ENCODE measurements at places on chromosomes 5 and 9. TPM values are rescaled to one million over a fixed set of nuclear protein-coding genes. Genes with fewer than 3 reads are reported as not detected.

LURAP1L gene
- 13.3 TPM for total RNA-seq

CARD9 gene
- 2.7 TPM for total RNA-seq

CNTFR gene
- 7.4 TPM for total RNA-seq

MCIDAS gene
- total RNA-seq = not detected

LCN9 gene
- 4.8 TPM for total RNA-seq

KIF24 gene
- 0.86 TPM for total RNA-seq

KLHL3 gene
- total RNA-seq = 11.8 TPM

BTNL8 gene
- total RNA-seq = not detected

CAPSL gene
- not detected for total RNA-seq

FAM120AOS gene
- total RNA-seq = 29.7 TPM

ZBTB5 gene
- total RNA-seq = 11.3 TPM

WNT8A gene
- total RNA-seq = not detected

GRCh38 chr5:80072103-80073073 is 37.2 kb downstream of the THBS4 start:
- DNase-seq = peak; percentile 7

DNA sequence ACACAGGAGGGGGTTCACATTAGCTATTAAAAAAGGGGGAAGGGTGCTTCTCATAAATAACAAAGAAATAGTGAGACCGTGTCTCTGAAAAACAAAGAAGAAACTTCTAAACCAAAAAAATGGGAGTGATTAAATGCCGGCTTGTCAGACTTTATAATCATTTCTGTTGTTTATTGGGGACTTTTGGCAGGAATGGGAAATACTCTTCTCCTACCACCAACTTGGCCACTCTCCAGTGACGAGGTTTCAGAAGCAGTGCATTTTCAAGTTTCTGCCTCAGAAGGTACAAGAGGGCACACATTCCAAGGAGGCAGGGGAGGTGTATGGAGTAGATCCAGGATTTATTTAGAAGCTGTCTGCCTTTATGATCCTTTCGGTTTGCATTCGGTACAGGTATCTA is 46.2 kb downstream of the LIX1 start:
- DNase-seq = peak; percentile 64

DNA sequence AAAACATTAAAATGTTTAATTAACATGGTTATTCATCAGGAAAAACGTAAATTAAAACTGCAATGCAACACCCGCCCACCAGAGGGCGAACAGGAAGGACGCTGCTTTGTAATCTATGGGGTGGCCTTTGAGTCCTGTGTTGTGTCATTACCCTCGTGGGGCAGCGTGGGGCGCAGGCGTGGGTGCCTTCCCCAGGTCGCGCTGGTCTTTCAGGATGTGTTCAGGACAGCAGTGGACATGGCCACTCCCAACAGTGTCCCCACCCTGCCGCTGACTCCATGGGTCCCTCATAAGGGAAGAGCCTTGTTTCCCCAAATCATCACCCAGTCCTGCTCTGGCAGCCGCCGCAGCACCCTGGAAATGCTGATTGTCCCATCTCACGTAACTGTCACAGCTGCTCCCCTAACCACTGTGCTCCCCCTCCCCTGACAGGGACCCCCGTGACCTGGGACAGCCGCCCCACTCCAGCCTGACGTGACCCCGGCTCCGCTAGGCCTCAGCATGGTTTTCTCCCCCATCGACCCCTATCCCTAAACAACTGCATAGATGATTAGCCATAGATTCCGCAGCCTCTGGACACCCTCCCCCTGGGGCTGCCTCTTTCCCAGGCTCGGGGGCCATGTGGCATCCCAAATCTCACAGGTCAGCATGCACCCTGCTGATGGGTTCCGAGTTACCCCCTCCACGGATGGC is 36.4 kb downstream of the GLT6D1 start:
- peak; percentile 2 for DNase-seq

DNA sequence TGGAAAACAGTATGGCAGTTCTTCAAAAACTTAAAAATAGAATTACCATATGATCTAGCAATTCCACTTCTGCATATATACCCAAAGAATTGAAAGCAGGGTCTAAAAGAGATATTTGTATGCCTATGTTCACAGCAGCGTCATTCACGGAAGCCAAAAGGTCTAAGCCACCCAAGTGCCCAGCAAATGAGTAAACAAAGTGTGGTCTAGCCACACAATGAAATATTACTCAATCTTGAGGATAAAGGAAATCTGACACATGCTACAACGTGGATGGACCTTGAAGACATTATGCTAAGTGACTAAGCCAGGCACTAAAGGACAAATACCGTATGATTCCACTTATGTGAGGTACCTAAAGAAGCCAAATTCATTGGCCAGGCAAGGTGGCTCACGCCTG is 11.1 kb upstream of the MED27 start:
- DNase-seq = peak; percentile 53

GRCh38 chr9:111282845-111283244 is 47.2 kb downstream of the OR2K2 start:
- DNase-seq = no peak

DNA sequence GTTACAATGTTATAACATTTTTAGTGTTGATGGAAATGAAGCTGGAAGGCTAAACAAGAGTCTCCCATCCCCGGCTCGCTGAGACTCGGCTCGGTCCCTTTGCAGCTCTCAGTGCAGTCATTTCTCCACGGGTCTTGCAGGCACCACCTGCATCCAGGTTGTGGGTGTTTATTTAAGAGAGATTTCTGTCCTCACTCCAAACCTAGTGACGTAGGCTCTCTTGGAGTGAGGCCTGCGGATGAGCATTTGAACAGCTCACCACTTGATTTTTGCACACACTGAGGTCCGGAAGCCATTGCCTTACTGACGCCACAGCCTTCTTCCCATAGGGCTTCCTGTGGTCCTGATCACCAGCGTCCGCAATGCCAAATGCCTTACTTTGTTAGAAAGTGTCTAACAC is 197.7 kb upstream of the OTULINL start:
- no peak for DNase-seq

DNA sequence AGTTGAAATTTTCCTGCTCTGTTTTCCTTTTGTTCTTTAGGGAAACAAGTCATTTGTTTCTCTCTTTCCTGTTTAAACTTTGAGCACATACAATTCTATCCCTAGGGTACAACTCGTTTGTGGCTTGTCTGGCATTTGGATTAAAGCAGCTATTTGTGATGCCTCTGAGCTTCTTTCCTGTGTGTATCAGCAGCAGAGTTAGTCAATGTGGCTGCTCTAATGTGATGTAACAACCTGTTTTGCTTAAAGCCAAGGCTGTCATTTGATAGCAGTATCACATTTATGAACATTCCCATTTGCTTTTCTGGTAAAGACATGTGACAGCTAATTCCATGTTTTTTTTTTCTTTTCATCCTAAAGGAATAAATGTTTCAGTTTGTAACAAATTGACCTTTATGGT is 314.3 kb upstream of the CHD1 start:
- DNase-seq = no peak

DNA sequence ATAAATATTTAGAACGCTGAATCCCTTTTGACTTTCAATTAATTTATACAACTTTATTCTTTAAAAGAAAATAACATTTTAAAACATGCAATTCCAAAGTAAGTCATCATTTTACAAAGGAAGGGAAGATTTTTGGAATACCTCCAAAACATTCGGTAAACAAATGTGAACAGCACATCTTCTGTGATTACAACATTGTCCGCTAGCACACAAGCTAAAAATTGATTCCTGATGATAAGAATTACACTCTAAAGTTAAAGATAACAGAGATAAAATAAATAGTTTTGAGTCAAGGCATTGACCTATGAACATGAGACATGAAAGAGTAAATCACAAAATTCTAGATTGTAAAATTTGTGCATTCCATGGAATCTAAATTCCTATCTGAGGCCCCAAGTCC is 56.2 kb upstream of the TRAF1 start:
- no peak for DNase-seq

GRCh38 chr5:160198146-160198545 is 31.2 kb upstream of the FABP6 start:
- DNase-seq = no peak

DNA sequence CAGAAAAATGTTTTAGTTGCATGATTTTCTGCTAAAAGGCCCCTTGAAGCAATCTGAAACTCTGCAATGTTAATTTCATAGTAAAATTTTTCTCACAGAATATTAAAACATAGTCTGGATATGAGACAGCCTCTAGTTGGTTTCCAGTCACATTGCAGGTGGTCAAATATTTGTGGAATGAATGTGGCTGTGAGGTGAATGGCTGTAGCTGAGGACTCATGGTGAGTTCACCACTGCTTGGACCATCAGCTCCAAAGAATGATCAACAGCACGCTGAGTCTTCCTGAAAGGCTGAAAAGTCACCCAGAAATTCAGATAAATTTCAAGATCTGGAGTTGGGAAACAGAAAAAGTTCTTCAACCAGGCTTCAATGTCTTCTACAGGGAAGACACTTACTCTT is 79.8 kb downstream of the MAT2B start:
- DNase-seq = peak; percentile 87

- no peak for DNase-seq
Measured at GRCh38 chr5:89353837-89354551, 471.0 kb upstream of the MEF2C start.

DNA sequence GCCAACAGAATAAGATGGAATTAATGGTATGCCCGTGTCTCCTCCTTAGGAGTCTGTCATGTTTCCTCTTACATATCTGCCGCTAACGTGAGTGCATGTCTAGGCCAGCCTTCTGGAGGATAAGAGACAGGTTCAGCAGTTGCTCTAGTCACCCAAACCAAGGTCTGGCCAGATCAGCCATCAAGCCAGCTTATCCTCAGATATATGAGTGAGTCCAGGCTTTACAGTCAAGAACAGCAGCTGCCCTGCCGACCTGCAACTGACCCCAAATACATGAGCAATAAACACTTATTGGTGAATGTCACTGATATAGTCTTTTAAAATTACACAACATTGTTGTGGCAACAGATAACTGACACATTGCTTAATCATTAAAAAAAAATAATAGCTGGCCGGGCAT is 123.5 kb downstream of the TSSK1B start:
- DNase-seq = no peak

GRCh38 chr5:8456846-8457186 is 587.9 kb downstream of the MTRR start:
- DNase-seq = no peak

DNA sequence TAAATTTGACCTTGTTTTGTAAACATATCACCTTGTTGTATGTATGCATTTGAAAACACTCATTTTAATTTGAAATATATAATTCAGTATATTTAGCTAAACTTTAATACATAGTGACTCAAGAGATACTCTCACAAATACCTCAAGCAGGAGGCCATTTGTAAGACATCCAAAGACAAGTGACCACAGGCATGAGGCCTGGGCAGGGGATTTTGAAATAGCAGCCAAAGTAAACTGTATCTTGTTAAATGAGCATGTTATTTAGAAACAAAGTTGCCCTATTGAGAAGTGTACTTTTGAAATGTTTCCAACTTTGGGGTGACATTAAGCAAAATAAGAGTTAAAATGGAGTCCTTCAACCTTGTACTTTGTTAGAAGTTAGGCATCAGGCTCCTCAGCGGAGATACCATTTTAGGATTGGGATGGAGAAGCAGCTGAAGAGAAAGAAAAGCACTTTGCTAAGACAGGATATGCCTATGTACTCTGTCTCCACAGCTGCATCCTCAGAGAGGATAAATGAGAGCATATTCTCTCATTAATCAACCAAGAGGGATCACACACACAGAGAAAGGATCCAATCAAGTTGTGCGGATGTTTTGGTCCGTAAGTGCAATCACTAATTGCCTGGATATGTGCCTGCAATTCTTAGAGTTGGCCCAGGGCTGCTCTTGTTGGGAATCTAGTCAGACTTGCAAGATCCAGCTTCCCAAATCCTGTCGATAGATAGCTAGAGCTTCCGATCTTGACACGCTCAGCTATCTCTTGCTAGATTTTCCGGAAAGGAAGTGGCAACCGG is 157.5 kb upstream of the HAPLN1 start:
- DNase-seq = peak; percentile 88

GRCh38 chr9:37668116-37668601 is 17.4 kb downstream of the FRMPD1 start:
- no peak for DNase-seq

GRCh38 chr5:100890461-100891008 is 12.5 kb downstream of the ST8SIA4 start:
- no peak for DNase-seq

DNA sequence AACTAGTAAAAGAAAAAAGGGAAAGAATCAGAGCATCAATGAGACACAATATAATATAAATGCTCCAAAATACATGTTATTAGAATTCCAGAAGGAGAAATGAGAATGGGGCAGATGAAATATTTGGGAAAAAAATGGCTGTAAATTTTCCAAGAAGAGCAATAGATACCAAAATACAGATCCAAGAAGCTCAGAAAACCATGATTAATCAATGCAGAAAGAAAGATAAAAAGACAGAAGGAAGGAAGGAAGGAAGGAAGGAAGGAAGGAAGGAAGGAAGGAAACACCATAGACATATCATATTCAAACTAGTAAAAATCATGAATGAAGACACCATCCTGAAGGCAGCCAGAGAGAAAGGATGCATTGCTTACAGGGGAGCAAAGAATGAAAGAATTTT is 920.9 kb downstream of the EFNA5 start:
- DNase-seq = no peak

DNA sequence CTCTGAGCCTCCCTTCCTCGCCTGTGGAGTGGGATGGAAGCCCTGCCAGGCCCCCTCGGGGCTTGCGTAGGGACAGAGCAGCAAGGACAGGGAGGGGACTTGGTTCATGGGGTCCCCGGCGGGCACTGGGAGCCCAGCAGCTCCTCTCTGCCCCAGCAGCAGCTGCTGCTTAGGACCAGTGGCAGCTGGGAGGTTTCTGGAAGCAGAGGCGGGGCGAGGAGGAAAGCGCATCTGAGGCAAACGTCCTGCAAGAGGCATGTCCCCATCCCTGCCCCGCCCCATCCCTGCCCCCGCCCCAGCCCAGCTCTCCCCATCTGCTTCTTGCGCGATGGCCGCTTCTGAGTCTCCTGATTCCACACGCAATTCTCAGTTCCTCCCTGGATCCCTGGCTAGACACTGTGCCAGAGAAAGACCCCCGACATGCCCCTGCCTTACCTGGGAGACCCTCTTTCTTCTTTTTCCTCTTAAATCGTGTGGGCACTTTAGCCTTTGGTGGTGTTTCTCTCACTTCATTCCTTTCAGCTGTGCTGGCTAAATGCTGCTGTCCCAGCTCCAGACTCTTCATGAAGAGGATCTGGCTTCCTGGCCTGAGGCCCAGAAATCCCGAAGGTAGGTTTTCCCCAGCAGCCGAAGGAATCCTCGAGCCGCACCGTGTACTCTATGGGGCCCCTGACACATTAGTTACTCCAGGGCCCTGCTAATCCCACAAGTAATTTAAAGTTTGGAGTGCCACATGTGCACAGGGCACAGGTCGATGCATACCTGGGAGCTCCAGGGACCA is 4.4 kb upstream of the OR2S2 start:
- DNase-seq = peak; percentile 77
